Right lobe of liver (tissue), 6 donors: ENCODE measurements at places on chromosomes 12 and 14. TPM values are rescaled to one million over a fixed set of nuclear protein-coding genes. Genes with fewer than 3 reads are reported as not detected.
A peak's percentile ranks its signal among the peaks of the same experiment; 100 is the strongest.

CBLN3 gene
- total RNA-seq, result 0.87 TPM

NACA gene
- 323 TPM for total RNA-seq

BHLHE41 gene
- 1.3 TPM for total RNA-seq

DNAI7 gene
- not detected for total RNA-seq

- DNase-seq, result no peak
Measured at GRCh38 chr12:14828892-14829291, 14.4 kb downstream of the ART4 start.

- no peak for DNase-seq
Measured at GRCh38 chr14:91595736-91596135, 85.6 kb upstream of the PPP4R3A start.

DNA sequence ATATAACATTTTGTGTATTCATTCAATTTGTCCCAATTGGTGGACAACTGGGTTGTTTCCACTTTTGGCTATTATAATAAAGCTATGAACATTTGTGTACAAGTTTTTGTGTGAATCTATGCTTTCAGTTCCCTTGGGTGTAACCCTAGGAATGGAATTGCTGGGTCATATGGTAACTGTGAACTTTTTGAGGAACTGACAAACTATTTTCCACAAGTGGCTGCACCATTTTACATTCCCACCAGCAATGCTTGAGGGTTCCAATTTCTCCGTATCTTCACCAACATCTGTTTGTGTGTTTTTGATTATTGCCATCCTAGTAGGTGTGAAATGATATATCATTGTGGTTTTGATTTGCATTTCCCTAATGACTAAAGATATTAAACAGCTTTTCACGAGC lies 13.0 kb downstream of the LPCAT3 start:
- DNase-seq, result no peak

GRCh38 chr14:80498533-80498932 lies 287.2 kb upstream of the DIO2 start:
- no peak for DNase-seq

DNA sequence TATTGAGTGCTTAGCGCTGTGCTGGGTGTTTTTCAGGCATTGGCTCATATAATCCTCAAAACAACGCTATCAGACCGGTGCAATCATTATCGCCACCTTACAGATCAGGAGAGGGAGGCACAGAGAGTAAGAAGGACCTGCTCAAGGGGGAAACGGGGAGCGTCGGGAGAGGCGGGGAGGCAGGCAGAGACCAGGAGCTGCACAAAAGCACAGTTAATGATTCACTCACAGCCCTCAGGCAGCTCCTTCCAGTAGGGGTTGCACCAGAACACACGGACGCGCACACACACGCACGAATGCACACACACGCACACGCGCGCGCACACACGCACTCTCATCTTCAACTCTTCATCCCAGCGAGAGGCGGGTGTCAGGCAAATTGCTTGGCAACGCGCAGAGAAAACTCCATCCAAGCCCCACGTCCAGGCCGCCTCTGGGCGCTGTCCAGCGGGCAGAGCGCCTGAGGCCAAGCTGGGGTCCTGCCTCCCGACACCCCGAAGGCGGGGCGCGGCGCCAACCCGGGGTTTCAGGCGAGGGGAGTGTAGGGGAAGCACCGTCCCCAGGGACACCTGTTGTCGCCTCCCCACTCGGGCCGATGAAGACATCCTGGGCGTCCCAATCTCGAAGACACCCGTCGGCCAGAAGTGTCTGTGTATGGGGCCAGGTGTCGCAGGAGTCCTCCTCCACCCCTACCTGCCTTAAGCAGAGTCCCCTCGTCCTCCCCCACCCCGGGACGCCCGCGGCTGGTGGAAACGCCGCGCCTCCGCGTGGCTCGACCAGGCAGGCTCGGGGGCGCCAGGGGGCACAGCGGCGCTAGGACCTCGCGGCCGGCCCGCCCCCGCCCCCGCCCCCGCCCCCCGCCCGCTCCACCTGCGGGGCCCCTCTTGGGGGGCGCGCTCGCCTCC lies 35.5 kb upstream of the STON2 start:
- DNase-seq, result peak; percentile 59
